ENCODE measurements at places on chromosomes 5 and 9.

GRCh38 chr9:117672369-117672768 is 31.8 kb upstream of the TLR4 start:
- no peak for DNase-seq

DNA sequence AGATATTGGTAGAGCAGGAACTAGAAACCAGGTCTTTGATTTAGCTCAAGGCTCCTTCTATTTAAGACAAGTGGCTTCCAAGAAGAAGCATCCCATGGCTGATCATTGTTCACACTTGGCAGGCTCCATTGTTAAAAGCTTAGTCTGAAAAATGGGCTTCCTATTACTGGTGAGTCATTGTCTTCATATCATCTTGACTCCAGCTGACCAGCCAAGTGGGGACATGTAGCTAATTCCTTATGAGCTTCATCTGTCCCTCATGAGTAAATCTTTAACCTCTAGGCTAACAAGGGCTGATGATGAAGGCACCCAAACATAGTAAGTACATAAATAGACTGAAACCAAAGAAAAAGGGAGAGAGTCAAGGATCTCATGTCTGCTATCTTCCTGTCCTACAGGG is 530.3 kb upstream of the KLF4 start:
- no peak for DNase-seq

- DNase-seq: peak; percentile 26
Observed at GRCh38 chr5:135437796-135438560, 9.2 kb downstream of the DCANP1 start.

DNA sequence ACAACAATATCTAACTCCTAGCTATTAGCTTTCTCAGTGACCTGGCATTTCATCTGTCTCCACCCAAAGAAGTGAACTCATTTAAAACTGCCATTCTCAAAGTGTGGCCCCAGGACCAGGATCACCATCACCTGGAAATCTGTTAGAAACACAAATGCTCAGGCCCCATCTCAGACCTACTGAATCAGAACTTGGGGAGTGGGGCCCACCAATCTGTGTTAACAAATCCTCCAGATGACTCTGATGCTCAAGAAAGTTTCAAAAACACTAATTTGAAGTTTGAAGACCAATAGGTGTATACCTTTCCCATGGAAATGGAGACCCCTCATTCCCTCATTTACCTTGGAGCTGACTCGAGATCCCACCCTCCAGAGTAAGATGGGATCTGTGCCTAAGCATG is 72.3 kb downstream of the PRELID2 start:
- no peak for DNase-seq

- no peak for DNase-seq
Observed at GRCh38 chr5:32069396-32069795, 104.7 kb downstream of the GOLPH3 start.

DNA sequence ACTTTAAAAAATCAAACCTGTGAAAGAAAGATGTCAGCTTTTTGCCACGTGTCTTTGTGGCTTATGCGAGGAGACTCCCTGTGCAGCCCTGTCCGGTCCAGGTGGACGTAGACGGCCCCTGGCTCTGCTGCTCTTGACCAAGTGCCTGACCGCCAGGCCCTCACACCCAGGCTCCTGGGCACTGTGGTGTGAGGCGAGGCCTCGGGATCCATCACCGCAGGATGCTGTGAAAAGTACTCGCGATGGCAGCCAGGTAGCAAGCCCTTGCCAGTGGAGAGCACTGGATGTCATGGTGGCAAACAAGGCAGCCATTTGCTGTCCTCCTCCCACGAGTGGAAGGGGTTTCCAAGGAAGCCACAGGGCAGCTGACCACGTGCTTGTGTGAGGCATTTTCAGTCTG is 245.1 kb downstream of the CACNA1B start:
- no peak for DNase-seq

DNA sequence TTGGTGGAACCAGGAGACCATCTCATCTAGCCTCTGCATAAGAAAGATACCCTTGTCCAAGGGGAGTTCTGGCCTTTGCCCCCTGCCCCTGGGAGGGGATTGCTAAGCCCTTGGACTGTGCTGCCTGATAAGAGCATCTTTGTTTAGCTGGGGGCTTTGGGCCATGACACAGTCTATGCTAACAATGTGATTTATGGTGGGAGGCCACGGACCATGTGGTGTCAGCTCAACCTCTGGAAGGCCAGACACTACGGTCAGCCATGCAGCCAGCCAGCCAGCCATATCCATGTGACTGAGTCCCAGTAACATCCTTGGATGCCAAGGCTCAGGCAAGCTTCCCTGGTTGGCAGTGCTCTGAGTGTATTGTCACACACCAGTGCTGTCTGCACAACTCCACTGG is 244.4 kb downstream of the FSTL4 start:
- DNase-seq: no peak

DNA sequence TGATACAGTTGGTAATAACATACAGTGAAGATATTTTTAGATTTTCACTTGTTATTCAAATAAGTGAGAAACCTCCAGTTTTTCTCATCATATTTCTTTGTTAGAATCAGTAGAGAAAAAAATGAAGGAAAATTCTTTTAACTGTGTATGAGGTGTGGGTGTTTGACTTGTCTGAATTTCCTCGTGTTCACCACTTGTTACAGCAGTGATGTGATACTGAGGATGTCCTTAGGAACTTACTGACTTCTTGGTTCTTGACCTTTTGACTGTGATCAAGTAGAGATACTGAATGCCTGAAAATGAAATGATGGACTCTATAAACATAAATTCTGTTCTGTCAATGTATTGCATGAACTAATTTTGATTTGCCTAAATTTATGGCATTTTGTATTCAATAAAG is 10.7 kb downstream of the PBX3 start:
- DNase-seq: no peak

- no peak for DNase-seq
Observed at GRCh38 chr9:97908705-97909104, 13.6 kb downstream of the TRMO start.

DNA sequence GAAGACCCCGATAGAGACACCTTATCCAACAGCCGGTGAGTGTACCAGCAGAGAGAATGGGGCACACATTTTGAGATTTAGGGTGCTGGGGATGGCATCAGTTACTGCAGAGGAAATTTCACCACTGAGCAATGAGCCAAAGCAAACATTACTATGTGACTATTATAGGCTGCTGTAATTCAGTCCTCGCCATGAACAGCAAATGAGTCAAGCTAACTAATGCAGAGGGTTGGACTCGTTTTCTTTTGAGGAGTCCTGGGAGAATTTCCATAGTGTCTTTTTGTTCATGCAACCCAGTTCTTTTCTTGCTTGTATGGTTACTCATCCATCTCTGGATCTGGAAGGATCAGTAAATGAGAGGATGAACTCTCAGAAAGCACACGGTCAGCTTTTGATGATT is 323.8 kb downstream of the PSAT1 start:
- no peak for DNase-seq

- DNase-seq: no peak
Observed at GRCh38 chr9:22169243-22169642, 160.1 kb upstream of the CDKN2B start.

DNA sequence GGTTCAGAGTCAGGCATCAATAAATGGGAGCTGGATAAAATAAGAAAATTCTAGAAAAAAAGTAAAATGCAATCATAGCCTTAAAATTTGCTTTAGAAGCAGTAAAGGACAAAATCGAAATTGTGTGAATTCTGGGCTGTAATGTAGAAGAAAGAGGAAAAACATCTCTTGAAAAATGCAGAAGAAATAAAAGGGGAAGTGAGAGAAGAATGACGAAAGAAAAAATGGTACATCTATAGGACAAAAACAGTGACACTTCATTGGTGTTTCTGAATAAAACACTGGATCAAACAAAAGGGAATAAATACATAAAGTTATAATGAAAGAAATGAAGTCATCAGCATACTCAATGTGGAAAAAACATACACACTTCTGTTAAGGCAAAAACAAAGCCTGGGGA is 642.3 kb downstream of the ACTL7B start:
- DNase-seq: no peak

DNA sequence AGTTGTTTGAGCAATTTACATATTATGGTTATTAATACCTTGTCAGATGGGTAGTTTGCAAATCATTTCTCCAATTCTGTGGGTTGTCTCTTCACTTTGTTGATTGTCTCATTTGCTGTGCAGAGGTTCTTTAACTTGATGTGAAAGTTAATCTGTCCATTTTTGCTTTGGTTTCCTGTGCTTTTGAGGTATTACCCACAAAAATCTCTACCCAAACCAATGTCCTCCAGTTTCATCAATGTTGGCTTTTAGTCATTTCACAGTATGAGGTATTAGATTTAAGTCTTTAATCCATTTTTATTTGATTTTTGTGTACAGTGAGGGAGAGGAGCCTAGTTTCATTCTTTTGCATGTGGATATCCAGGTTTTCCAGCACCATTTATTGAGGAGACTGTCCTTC is 82.4 kb downstream of the MRPS30 start:
- no peak for DNase-seq

DNA sequence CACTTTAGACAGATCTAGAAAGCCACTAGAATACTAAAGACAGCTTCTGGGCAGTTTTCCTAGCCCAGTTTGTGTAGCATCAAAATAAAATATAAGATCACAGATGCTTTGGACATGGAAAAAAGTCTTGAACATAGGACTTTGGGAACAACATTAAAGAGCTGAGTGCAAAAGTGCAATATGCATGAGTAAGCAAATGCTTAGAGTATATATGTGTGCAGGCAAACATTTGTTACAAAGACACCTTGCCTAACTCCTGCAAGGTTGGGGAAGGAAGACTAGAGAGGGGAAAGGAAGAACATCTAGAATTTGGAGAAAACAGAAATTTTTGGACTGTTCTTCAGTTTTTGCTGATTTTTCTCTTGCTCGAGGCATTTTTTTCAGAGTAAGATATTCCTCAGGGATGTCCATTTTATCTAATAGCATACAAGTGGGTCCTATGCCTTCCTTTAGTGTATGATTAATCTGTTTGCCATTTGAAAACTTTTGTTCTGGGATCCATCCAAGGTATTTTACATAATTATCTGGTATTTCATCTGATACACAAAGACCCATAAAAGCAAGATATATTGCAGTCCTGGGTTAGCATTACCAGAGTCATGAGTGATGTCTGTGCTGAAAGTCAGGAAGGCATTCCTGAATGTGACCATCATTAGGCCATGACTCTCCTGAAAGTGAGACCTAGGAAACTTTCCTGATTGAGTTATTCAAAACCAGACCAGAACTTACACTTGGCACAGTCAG is 142.0 kb upstream of the RGMB start:
- DNase-seq: no peak

DNA sequence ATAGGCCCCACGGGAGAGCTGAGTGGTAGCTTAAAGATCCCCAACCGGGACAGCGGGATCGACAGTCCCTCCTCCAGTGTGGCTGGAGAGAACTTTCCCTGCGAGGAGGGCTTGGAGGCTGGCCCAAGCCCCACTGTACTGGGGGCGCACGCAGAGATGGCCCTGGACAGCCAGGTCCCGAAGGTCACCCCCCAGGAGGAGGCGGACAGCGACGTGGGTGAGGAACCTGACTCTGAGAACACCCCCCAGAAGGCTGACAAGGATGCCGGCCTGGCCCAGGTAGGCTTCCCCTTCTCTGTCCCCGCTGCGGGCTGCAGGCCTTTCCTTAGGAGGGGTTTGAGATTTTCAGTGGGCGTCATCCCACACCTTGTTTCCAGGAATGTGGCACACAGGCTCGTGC is 29.1 kb downstream of the FGD3 start:
- no peak for DNase-seq

GRCh38 chr5:97182571-97183099 is 412 bp downstream of the RIOK2 start:
- no peak for DNase-seq

DNA sequence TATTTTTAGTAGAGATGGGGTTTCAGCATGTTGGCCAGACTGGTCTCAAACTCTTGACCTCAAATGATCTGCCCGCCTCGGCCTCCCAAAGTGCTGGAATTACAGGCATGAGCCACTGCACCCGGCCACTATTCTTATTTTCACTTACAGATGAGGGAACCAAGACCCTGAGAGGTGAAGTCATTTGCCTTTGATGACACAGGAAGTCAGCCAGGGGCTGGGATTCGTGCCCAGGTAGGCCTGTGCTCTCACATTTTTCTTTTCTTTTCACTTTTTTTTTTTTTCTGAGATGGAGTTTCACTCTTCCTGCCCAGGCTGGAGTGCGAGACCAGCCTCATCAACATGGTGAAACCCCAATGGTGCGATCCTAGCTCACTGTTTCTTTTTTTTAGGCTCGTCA is 22.2 kb downstream of the ENG start:
- no peak for DNase-seq

GRCh38 chr9:91844190-91844589 is 105.8 kb downstream of the ROR2 start:
- DNase-seq: no peak

DNA sequence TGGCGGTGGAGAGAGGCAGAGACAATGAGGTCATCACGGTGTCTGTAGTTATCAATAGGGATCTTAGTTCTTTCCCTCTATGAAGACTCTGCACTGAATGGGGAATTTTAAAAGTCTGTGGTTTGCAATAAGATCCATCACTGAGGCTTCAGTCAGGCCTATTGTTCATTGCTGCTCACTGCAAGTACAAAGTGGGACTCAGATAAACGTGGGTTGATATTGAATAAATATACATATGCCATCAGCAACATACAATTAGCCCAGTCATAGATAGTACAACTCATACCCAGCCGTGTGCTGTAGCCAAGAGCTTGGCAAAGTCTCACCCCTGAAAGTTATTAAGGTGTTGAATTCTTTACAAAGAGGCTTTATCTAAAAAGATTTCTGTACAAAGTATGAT is 88.4 kb downstream of the ENC1 start:
- no peak for DNase-seq

DNA sequence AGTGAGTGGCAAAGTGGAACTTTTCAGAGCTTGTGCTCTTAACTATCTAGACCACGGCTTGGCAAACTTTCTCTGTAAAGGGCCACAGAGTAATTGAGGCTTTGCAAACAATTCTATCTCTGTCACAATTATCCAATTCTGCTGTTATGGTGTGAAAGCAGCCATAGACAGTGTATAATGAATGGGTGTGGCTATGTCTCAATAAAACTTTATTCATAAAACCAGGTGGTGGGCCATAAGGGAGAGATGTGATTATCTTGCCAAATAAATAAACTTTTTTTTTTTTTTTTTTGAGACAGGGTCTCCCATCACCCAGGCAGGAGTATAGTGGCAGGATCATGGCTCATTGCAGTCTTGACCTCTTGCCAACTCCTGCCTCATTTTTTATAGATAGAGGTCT is 78.7 kb upstream of the GNA14 start:
- no peak for DNase-seq

- DNase-seq: no peak
Observed at GRCh38 chr5:122915717-122916461, 70.5 kb downstream of the SNX24 start.

DNA sequence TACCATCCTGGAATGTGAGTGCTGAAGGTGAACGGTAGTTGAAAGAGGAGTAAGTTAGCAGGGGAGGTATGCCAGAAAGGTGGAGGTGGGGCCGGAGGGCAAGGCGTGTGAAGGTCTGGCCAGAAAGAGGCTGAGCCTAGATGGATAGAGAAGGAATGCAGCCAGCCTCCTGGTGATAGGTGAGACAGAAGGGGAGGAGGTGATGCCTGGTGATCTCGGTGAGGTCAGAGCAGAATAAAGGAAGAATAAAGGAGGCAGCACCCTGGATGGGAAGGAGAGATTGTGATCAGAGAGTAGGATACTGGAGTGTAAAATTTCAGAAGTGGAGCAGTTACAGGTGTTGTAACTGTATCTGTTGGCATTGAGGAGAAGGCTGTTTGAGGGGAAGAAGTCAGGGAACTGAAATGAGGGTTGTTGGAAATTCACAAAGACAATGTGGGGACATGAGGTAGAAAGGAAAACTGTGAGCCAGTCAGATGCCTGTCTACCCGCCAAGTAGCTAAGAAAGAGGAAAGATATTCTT is 2.0 kb downstream of the GNG10 start:
- DNase-seq: no peak

Data from activated CD8-positive, alpha-beta memory T cell treated with anti-CD3 and anti-CD28 coated beads for 24 hours (primary cell).